Endodermal cell (in vitro differentiated cells): ENCODE measurements at places on chromosomes 13 and 19. TPM values are rescaled to one million over a fixed set of nuclear protein-coding genes. Genes with fewer than 3 reads are reported as not detected.

LRP3 gene
- total RNA-seq, result 15.9 to 34.4 TPM (median 33.2 TPM) in 3 replicates

SELENOV gene
- 5.9 to 15.3 TPM (median 14.6 TPM) in 3 replicates for total RNA-seq

DNA sequence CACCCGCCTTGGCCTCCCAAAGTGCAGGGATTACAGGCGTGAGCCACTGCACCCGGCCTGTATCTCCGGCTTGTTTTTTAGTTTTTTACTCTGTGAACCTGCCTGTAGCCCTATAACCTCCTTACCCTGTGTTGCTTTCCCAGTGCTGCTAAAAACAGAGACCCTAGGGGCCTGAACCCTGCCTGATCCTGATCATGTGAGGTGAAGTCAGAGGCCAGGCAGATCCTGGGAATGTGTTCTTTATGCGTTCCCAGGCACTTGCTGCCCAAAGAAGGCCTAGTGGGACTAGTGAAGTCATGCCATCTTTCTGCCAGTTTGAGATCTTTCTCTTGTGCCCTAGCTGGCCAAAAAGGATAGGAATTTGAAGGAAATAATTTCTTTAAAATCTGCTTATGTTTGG lies 4.6 kb downstream of the UBA2 start:
- peaks cover 64% of the 10 kb centered on the region for H3K36me3 ChIP-seq
- no peaks in the 10 kb centered on the region for H3K27me3 ChIP-seq
- DNase-seq, result peak; percentile 45
- H3K4me3 ChIP-seq, result no peak overlapping the region
- H3K4me1 ChIP-seq, result no peaks in the 10 kb centered on the region

DNA sequence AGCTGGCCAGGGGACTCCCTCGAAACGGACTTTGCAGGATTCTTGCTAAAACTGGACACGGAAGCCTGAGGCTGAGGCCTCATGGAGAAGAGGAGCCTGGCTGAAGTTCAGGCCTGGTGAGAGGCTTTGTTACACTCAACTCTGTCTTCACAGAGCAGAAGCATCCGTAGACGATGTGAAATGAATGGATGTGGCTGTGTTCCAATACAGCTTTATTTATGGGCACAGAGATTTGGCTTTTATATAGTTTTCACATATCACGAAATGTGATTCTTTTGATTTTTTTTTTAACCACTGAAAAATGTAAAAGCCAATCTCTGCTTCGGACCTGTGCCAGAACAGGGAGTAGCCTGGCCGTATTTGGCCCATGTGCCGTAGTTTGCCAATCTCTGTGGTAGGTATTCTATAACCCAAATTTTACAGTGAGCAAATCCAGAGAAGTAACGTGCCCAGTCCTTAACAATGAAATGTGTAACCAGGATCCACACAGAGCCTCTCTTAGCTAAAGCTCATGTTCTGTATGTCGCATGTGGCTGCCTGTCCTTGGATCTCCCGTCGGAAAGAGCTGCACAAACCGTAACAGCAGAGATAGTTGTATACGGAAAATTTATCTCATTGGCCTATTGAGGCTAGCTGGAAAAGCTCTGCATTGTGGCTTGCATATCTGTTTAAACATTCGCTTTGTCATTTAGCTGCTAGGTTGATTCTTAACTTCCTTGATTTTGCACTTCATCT lies 171.6 kb upstream of the RNF113B start:
- H3K4me3 ChIP-seq, result no peak overlapping the region
- peak; percentile 27 for DNase-seq
- peaks cover 4% of the 10 kb centered on the region for H3K4me1 ChIP-seq
- H3K27me3 ChIP-seq, result no peaks in the 10 kb centered on the region

- no peak overlapping the region for H3K27ac ChIP-seq
- H3K36me3 ChIP-seq, result no peaks in the 10 kb centered on the region
- no peaks in the 10 kb centered on the region for H3K27me3 ChIP-seq
- H3K4me3 ChIP-seq, result no peak overlapping the region
- no peaks in the 10 kb centered on the region for H3K4me1 ChIP-seq
Measured at GRCh38 chr13:31372454-31372853, 172.7 kb downstream of the B3GLCT start.

ZNF486 gene
- total RNA-seq, result 27.6 and 27.8 TPM in 2 replicates

CGB1 gene
- not detected in 2 replicates for total RNA-seq

KLK8 gene
- 1.1 and 2.0 TPM in 2 replicates for total RNA-seq

GRCh38 chr13:64675255-64675892 lies 2554.8 kb downstream of the PCDH9 start:
- no peaks in the 10 kb centered on the region for H3K4me1 ChIP-seq
- no peak overlapping the region for H3K4me3 ChIP-seq
- no peaks in the 10 kb centered on the region for H3K27me3 ChIP-seq

SLC5A5 gene
- total RNA-seq, result 0.21 to 0.50 TPM in 2 of 3 replicates, not detected in the other

TMEM255B gene
- total RNA-seq, result 2.1 TPM in 2 replicates

ACTMAP gene
- total RNA-seq, result 29.8 to 35.0 TPM (median 34.3 TPM) in 3 replicates

ARHGEF1 gene
- 109 to 116 TPM (median 112 TPM) in 3 replicates for total RNA-seq

- H3K36me3 ChIP-seq, result no peaks in the 10 kb centered on the region
- H3K27ac ChIP-seq, result no peak overlapping the region
- peaks cover 11% of the 10 kb centered on the region for H3K27me3 ChIP-seq
- H3K4me1 ChIP-seq, result no peaks in the 10 kb centered on the region
Measured at GRCh38 chr19:29040951-29041350, 172.0 kb downstream of the UQCRFS1 start.

- no peak for DNase-seq
- no peaks in the 10 kb centered on the region for H3K36me3 ChIP-seq
- no peak overlapping the region for H3K4me3 ChIP-seq
- no peaks in the 10 kb centered on the region for H3K27me3 ChIP-seq
- H3K4me1 ChIP-seq, result no peaks in the 10 kb centered on the region
Measured at GRCh38 chr19:23905771-23906170, 8.9 kb upstream of the ZNF726 start.

- no peak overlapping the region for H3K27ac ChIP-seq
- DNase-seq, result no peak
- no peak overlapping the region for H3K4me3 ChIP-seq
- no peaks in the 10 kb centered on the region for H3K4me1 ChIP-seq
Measured at GRCh38 chr13:66700117-66700601, 530.0 kb downstream of the PCDH9 start.

CD22 gene
- total RNA-seq, result not detected in 3 replicates

ZNF546 gene
- 2.1 and 2.5 TPM in 2 replicates for total RNA-seq

KIR2DL3 gene
- not detected in 3 replicates for total RNA-seq

KRTDAP gene
- 1.8 and 3.4 TPM in 2 replicates for total RNA-seq

DNA sequence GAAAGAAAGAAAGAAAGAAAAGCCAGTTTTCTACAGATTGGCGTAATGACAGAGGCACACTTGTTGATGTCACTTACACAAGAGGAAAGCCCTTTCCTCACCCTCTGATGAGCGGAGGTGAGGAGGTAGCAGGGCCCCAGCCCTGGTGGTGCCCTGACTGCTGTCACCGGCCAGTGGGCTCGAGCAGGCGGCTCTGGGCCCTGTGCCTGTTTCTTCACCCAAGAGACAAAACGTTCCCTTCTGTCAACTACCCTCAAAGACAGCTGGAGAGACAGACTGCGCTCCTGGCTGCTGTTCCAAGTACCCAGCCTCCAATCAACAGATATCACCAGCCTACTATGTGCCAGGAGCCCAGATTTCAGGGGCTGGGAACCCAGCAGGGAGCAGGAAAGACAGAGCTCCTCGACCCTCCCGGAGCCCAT lies 10.1 kb downstream of the EPS15L1 start:
- no peak overlapping the region for H3K4me3 ChIP-seq
- peaks cover 6% of the 10 kb centered on the region for H3K4me1 ChIP-seq
- H3K27ac ChIP-seq, result no peak overlapping the region
- DNase-seq, result no peak
- no peaks in the 10 kb centered on the region for H3K27me3 ChIP-seq

GRCh38 chr13:83085186-83085900 lies 796.9 kb downstream of the SLITRK1 start:
- H3K36me3 ChIP-seq, result no peaks in the 10 kb centered on the region
- H3K27ac ChIP-seq, result no peak overlapping the region
- DNase-seq, result no peak
- no peak overlapping the region for H3K4me3 ChIP-seq
- no peaks in the 10 kb centered on the region for H3K27me3 ChIP-seq

GRCh38 chr13:102869948-102870676 lies 24.3 kb downstream of the ERCC5 start:
- no peak overlapping the region for H3K4me3 ChIP-seq
- H3K36me3 ChIP-seq, result peaks cover 66% of the 10 kb centered on the region
- no peaks in the 10 kb centered on the region for H3K27me3 ChIP-seq
- H3K27ac ChIP-seq, result no peak overlapping the region
- no peak for DNase-seq

DNA sequence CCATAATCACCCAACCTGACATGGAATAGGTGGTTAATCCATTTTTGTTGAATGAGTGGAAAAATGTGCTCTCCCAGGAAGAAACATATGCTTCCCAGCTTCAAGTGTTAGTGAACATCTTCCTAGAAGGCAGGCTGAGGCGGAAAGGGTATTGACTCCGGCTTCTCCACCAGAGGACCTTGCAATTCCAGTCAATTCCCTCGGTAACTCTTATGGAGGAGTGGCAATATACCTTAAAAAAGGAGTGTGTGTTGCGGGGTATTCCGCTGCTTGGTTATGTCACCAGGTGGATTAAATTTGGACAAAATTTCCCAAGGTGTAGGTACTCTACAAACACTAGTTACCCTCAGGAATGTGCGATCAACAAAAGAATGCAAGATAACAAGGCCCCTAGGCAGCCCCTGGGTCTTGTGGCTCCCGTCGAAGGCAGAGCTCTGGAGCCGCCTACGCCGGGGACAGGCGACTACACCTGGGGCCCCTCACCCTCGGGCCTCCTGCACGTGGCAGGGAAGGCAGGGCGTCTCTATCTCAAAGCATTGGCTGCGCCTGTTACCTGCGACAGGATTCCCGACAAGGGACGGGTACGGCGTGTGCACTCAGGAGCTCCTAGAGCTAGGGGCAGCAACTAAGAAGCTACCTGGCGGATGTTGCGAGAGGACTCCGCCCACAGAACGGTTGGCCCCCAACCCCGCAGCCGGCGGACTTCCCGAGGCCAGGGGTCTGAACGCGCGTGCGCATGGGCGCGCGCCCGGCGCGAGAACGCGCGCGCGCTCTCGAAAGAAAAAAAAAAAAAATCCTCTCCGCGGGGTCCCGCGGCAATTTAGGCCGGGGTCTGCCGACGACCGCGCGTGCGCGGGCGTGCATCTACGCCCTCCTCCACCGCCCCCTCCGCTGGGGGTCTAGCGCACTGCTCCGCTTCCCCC lies at the start of gene WDR87:
Gene WDR87 (minus strand): TSS at position 649 of the 923 bp plus-strand sequence. CDS start 8,355 bp downstream, outside the sequence.
- no peaks in the 10 kb centered on the region for H3K27me3 ChIP-seq
- peak; percentile 95 for DNase-seq
- peak within 1 kb of the TSS; percentile 84 for H3K4me3 ChIP-seq
- no peaks in the 10 kb centered on the region for H3K36me3 ChIP-seq

PRODH2 gene
- total RNA-seq, result 1.2 to 1.6 TPM (median 1.5 TPM) in 3 replicates

DAND5 gene
- total RNA-seq, result 0.19 to 0.40 TPM (median 0.40 TPM) in 3 replicates

SPACA4 gene
- total RNA-seq, result not detected in 3 replicates

DNA sequence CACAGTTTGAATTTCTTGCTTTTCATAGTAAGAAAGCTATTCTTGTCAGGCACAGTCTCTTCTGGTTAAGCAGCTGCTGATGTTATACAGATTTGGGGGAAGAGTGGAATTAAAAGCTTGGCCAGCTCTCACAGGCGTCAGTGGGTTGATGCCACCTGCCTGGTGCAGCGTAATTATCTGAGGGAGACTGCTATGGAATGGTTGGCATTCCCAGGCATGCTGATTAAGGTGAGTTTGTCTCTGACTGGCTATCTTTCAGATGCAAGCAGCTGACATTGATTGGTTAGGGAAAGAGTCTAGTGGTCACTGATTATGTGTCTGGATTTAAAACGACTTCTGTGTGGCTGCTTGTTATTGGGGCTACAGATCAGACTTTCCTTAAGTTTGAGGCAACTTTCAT lies 948.4 kb downstream of the UQCRFS1 start:
- H3K27ac ChIP-seq, result no peak overlapping the region
- no peaks in the 10 kb centered on the region for H3K27me3 ChIP-seq
- no peaks in the 10 kb centered on the region for H3K36me3 ChIP-seq
- H3K4me3 ChIP-seq, result no peak overlapping the region

DNA sequence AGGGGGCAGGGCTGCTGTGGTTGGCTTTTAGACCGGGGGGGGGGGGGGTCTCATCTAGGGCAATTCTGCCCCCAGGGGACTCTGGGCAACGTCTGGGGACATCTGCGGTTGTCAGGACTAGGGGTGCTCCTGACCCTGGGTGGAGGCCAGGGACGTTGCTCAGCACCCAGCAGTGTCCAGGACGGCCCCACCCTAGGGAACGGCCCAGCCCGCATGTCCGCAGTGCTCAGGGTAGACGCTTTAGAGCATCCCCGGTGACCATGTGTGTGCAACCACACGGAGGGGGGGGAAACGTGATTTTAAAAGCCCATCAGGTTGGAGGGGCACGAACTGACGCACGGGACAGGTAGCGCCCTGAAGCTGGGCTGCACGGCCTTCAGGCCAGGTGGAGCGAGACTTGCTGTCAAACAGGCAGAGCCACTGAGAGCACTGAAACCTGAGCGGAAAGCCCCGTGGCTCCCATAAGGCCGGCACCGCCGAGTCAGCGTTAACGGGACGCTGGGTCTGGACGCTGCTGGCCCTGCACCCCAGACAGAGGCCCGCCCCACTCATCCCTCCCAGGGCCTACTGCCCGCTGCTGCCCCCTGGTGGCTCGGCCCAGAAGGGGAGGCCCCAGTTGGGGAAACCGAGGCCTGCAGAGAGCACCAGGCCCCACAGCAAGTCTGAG lies 8.3 kb downstream of the CACTIN start:
- H3K27ac ChIP-seq, result no peak overlapping the region
- H3K36me3 ChIP-seq, result peaks cover 15% of the 10 kb centered on the region
- no peaks in the 10 kb centered on the region for H3K27me3 ChIP-seq
- no peaks in the 10 kb centered on the region for H3K4me1 ChIP-seq
- DNase-seq, result peak; percentile 89

DNA sequence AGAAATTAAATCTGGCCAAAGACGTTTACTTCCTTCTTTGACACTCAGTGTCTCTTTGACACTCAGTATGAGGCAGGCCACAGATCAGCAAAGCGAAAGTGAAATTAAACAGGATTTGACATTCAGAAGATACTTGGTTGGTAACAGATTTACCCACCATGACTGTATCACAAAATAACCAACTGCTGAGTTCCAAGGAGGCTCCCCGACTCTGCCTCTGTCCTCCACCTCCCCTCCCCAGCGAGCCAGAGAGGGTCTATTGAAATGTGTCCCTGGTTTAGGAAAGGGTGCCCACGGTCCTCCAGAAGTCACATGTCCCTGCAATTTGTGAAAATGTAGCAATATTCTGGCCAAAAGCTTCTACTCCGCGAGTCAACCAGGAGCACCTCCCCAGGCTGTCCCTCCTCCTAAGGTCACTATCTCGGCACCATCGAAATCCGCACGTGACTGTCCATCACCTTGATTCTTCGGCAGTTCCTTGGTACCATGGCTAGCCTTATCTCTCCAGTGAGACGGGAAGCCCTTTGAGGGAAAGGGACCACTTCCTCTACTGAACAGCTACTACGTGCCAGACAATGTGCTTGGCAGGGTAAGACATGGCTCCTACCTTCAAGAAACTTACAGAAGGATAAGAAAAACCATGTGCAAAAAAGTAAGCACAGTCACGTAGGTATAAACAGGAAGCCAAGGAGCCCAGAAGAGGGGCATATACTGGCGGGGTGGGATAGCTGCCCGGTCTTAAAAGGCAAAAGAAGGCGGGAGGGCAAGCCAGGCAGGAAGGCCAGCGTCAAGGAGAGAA lies 1.5 kb downstream of the N4BP2L1 start:
- H3K4me3 ChIP-seq, result peak overlapping the region; percentile 80
- H3K4me1 ChIP-seq, result no peaks in the 10 kb centered on the region
- H3K27me3 ChIP-seq, result peaks cover 41% of the 10 kb centered on the region
- no peak overlapping the region for H3K27ac ChIP-seq
- no peaks in the 10 kb centered on the region for H3K36me3 ChIP-seq

PDX1 gene
- total RNA-seq, result not detected in 2 replicates

C3 gene
- 13.7 to 36.9 TPM (median 15.1 TPM) in 3 replicates for total RNA-seq

GRCh38 chr19:12838886-12839756 lies 806 bp downstream of the MAST1 start:
- no peaks in the 10 kb centered on the region for H3K4me1 ChIP-seq
- DNase-seq, result peak; percentile 52
- H3K27me3 ChIP-seq, result peaks cover 48% of the 10 kb centered on the region
- no peaks in the 10 kb centered on the region for H3K36me3 ChIP-seq
